Activated CD4-positive, alpha-beta T cell treated with anti-CD3 and anti-CD28 coated beads for 48 hours (primary cell): ENCODE measurements at places on chromosomes 12 and 14.
A peak's percentile ranks its signal among the peaks of the same experiment; 100 is the strongest.

- DNase-seq, result no peak
These were observed 66.2 kb downstream of the PTGER2 start for GRCh38 chr14:52380294-52380693.

GRCh38 chr12:11228296-11228879 lies 41.1 kb downstream of the PRB3 start:
- peak; percentile 58 for DNase-seq

- no peak for DNase-seq
These were observed 30.4 kb downstream of the XRCC3 start for GRCh38 chr14:103684871-103685270.

GRCh38 chr12:106866426-106867080 lies 89.2 kb upstream of the TMEM263 start:
- DNase-seq, result no peak

DNA sequence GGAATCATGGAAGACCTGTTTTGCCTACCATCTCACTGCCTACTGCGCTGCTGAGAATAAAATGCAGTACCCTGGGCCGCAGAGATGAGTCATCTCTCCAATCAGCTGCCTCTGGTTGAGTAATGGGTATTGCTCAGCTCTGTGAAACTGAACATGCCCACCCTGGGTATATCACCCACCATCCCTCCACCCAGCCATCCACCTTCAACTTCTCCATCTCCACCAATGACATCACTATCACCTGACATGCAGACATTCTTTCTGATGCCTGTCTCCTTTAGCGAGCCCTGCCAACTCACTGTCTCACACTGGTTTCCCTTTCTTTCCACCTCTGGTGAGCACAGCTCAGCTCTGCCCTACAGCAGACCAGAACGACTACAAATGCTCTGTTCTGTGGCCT lies 33.6 kb downstream of the E2F7 start:
- no peak for DNase-seq

DNA sequence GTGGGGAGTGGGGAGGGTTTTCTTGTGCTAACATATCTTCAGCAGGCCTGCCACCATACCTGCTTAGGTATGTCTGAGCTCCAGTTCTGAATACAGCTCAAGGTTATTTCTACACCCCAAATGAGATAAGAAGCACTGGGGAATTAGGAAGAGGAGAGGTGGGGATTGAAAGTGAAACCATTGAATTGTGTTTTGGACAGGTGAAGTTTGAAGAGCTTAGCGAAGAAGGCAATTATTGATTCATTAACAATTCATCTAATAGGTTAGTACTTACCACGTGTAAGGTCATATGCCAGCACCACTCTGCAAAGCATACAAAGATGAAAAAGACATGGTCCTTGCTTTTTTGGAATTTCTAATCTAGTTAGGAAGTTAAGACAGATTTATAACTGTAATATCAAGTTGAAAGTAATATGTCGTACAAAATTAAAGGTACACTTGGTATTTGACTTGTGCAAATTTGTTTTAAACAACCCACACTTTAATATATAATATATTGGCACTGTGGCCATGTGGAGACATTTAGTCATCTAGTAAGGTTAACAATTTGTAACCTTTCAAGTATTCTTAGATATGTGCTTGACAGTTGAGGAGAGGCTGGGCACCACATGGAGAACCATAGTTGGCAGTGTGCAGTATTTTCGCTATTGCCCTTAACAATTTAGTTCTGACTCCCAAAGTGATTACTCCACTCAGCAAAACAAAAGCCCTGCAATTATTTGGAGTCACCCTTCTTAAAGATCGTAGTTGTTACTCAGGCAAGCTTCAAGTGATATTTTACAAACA lies 3.6 kb downstream of the SMCO3 start:
- no peak for DNase-seq

DNA sequence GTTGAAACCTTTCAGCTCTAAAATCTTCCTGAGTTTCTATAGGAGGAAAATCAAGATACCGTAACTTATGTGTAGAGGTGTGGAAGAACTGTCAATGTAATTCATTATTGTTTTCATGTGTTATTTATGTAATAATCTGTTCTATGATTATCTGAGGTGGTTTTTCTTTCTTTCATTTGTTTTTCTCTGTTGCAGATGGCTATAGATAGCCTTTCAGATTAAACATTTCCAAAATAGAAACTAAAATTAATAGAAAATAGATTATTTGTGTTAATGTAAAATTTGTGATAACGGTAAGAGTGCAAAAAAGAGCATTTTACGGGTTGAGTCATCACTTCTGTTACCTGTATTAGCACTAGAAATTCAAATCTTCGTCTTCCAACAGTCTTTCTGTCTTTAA lies 128.8 kb downstream of the SYNE2 start:
- DNase-seq, result no peak

DNA sequence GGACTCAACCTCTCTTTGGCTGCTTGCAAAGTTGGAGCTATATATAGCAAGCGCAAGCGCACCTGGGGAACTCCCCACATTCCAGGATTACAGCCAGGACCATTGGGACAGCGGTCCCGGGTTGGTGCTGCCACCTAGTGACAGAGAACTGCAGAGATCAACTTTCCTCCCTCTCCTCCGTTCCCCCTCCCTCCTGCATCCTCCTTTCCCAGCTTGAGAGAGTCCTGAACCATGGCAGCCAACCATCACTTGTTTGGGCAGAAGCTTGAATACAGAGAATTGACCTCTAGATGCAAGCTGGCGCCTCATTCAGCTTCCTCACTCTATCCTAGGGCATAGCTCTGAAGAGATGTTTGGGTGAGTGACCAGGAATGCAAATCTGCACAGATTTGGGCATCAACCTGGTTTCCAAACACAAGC lies 17.4 kb upstream of the FLVCR2 start:
- DNase-seq, result peak; percentile 57

DNA sequence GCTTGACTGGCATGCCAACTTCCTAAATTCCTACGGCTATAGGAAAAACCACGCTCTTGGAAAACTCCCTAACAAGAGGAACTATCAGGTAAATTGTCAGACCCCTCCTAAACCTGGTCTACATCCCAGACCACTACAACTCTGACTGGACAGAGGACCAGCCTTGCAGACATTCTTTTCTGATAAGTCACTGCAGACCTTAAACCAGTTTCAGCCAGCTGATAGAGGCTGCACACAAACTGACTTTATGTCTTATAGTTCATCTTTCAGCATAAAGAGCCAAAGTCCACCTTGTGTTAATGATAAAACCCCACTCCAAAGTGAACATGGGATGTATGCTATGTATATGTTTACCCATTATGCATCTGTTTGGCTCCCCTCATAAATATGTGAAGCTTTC lies 166.6 kb downstream of the KTN1 start:
- DNase-seq, result no peak

GRCh38 chr14:58763210-58763609 lies 125.4 kb downstream of the DACT1 start:
- DNase-seq, result no peak

GRCh38 chr12:127169321-127170181 lies 1097.4 kb upstream of the TMEM132C start:
- no peak for DNase-seq

- DNase-seq, result no peak
These were observed 239.4 kb upstream of the KRR1 start for GRCh38 chr12:75750716-75751306.

DNA sequence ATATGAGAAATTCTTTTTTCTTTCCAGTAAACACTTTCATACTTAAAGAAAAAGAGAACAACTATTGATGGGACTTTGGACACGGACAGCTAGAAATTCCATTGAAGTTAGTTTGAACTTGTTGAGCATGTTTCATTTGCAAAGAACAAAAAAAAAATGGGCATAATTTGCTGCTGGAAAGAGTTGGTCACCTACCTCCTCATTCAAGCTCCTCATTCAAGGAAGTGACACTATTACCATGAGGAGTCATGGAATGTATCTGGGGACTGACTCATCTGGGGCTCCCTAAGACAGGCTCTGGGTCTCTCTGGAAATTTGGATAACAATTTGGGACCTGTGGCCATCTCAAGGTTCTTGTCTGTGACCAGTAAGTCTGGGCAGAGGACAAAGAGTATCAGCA lies 50.4 kb downstream of the KICS2 start:
- DNase-seq, result no peak

DNA sequence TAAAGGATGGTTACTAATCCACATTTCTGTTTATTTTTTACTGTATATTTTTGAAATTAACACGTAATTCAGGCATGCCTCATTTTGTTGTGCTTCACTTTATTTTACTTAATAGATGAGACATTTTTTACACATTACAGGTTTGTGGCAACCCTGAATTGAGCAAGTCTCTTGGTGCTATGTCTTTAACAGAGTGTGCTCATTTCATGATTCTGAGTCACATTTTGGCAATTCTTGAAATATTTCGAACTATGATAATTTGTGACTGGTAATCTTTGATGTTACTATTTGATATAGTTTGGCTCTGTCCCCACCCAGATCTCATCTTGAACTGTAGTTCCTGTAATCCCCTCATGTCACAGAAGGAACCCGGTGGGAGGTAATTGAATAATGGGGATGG lies 1120.5 kb upstream of the FLRT2 start:
- DNase-seq, result no peak

GRCh38 chr14:93984987-93985410 lies 8.6 kb upstream of the ASB2 start:
- DNase-seq, result no peak

- no peak for DNase-seq
These were observed 53.0 kb downstream of the NPAS3 start for GRCh38 chr14:32991691-32992090.

DNA sequence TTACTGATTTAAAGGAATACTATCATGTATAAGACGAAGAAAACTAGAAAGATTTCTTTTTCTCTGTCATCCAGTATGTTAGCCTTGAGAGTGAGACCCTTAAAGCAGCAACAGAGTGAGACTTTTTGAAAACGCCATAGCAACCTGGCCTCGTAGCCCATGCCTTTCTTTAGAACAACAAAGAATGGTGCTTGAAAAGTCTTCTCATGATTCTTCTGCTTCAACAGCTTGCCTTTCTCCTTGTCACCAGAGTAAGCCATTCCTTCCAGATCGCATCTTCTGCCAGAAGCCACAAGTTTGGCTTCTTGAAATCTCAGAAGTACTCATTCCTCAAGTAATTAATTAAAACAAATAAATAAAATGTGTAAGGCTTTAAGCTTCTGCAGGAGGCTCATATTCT lies 109.3 kb downstream of the PDE3A start:
- DNase-seq, result no peak

DNA sequence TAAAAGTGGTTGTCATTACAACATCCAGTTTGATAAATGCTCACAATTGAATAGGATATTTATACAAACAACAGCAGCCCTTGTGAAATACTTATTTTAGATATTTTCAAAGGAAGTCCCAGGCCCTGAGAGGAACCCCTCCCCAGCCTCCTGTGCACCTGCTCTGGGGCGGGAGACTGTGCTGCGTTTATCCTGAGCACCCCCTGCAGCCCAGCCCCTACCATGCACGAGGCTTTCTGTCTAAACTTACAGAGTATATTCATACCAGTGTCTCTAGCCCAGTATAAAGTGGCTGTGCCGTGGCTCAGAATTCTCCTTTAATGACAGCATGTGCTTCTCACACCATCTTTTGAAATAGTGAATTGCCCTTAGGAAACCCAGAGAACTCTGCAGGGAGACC lies 1084.3 kb downstream of the TMEM121 start:
- DNase-seq, result no peak

GRCh38 chr14:92470811-92471210 lies 42.8 kb upstream of the RIN3 start:
- no peak for DNase-seq

DNA sequence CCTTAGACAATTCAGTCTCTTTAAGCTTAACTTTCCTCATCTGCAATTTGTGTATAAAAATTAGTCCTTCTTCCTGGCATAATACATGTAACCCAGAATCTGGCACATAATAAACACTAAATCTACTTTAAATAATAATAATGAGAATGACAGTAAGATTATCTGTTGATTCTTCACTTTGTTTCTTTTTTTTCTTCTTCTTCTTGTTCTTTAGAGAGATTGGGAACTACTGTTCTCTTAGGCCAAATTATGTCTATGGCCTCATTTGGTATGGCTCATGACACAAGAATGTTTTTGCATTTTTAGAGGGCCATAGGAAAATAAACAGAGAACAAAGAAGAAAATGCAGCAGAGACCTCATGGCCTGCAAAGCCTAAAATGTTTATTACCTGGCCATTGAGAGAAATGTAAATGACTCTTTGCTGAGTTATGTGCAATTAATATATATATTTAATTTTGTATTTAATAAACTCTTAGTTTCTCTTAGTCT lies 275.8 kb downstream of the SLC6A15 start:
- no peak for DNase-seq

GRCh38 chr14:39733741-39734140 lies 301.5 kb upstream of the FBXO33 start:
- DNase-seq, result no peak

DNA sequence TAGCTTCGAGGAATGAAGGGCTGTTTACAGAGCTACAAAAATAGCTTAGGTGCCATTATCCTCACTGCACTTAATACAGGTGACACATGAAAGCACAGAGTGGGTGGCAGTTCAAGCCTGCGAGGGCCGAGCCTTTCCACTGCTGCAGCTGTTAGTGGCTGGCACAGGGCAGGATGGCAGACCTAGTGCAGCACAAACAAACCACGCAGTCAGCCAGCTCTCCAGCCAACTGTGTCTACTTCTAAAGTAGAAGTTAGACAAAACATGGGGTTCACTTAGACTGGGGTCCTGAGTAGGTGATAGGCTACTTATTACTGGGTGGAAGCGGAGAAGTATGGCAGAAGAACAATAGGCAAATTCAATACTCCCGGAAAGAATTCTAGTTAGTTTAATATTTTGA lies 95.4 kb downstream of the DUSP16 start:
- DNase-seq, result peak; percentile 59

- no peak for DNase-seq
These were observed 77.7 kb downstream of the PLXNC1 start for GRCh38 chr12:94225947-94226630.

- no peak for DNase-seq
These were observed 19.6 kb upstream of the TMEM30B start for GRCh38 chr14:61300754-61301153.
